ENCODE measurements at places on chromosomes 11 and 22. TPM values are rescaled to one million over a fixed set of nuclear protein-coding genes. Genes with fewer than 3 reads are reported as not detected.

GRCh38 chr11:19952116-19952605 is 208.1 kb downstream of the DBX1 start:
- no peak for DNase-seq

- DNase-seq = no peak
Observed at GRCh38 chr22:36702842-36703215, 723 bp downstream of the CACNG2 start.

DNA sequence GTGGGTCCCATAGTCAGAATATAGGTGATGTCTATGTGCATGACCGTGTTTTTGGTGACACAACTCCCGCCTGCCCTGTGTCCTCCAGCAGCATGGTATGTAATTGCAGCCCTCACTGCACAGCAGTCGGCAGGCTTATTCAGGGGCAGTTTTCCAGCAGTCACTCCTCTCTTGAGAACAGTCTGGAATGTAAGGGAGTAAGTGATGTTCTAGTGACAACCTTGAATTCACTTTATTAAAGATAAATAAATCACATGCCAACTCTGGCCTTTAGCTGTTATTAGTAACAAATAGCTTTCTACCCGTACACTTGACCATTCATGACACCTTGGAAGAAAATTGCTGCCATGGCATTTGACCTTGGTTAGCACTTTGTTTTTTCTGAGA is 27.9 kb downstream of the ZNRF3 start:
- no peak for DNase-seq

- DNase-seq = no peak
Observed at GRCh38 chr22:40285513-40285912, 60.8 kb upstream of the ADSL start.

DNA sequence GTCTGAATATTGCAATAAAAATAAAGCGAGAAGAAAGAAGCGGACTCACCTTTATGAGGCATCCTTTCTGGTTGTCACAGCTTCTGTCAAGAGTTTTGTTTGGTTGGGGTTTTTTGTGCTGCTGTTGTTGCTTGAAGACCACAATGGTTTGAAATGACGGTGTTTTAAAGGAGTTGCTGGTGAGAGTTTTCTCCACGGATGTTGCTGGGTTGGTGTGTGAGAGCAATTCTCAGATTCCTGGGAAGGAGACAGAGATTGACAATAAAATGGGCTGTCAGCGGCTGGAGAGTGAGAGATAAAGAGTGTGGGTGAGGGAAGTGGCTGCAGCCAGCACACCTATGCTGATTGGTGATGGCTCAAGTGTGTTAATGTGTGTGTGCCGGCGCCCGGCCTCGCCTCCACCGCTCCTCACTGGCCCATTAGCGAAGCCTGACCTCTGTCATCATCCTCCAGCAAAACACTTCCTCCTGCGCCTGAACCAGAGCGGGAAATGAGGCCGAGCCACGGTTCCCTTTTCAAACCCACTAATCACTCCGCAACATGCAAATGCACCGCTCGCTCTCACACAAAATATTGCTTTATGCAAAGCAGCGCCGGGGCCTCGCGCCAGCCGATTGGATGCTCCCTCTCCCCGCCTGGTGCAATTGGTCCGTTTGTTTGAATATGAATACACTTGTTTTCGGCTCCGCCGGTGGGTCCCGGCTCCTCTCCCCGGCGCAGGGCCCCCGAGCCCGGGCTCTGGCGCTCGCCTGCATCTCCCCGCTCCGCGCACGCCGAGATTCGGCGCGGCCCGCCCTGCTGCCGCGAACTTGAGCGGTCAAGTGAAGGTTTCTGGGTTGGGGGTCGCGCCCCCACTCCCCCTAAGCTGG is at the start of gene PAX6:
Gene PAX6, minus strand, starts transcription at position 544 of the 869 bp plus-strand sequence. CDS start 4,911 bp downstream, outside the sequence.
- DNase-seq = no peak

The CHADL gene
- total RNA-seq = 0.83 TPM

The PHLDA2 gene
- 0.55 TPM for total RNA-seq

The TPH1 gene
- 0.28 TPM for total RNA-seq

The PANX2 gene
- total RNA-seq = 0.11 TPM

The IFITM10 gene
- 1.3 TPM for total RNA-seq

GRCh38 chr11:121766991-121767390 is 314.2 kb upstream of the SORL1-AS1 start:
- no peak for DNase-seq

The SC5D gene
- 25.5 TPM for total RNA-seq
